Stimulated activated CD8-positive, alpha-beta memory T cell treated with anti-CD3 and anti-CD28 coated beads, Interleukin-4, amount 100 ng/mL, for 4 hours (primary cell): ENCODE measurements at places on chromosomes 2 and 18.
A peak's percentile ranks its signal among the peaks of the same experiment; 100 is the strongest.

DNA sequence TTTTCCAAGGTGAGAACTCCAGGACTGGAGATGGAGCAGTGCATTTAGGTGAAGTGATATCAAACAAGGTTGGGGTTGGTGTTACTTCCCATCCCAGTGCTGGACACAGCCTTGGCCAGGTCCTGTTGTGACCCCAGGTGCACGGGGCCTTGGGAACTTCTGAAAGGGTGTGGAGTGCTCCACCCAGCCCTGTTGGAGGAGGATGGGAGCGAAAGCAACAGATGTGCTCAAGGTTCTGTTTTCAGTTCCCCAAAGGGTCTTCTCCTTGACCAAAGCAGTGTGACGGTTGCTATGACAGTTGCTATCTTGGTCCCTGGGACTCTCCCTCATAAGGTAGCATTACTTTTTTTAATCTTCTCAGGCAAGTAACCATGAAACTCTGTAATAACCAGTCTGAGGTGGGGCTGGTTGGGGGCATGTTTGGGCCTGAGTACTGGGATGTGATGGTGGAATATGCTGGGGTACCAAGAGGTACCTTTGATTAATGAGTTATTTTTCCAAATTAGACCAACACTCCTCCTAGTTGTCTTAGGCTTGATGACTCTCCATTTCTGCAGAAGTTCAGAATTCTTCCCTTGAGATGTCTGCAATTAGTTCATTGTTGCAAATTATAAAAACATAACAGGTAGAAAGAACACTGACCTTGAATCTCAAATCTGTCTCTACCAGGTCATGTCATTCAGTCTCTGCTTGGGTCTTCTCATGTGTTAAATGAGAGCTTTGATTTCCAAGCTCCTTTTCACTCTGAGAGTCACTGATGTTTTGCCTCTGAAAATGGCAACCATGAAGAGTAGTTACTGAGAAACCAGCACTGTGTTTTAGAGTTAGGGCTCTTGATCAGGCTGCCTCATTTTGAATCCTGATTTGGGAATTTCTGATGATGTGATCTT is 154.5 kb downstream of the RPIA start:
- no peak for DNase-seq

GRCh38 chr2:85248773-85249509 is 78.8 kb downstream of the TGOLN2 start:
- DNase-seq: no peak

DNA sequence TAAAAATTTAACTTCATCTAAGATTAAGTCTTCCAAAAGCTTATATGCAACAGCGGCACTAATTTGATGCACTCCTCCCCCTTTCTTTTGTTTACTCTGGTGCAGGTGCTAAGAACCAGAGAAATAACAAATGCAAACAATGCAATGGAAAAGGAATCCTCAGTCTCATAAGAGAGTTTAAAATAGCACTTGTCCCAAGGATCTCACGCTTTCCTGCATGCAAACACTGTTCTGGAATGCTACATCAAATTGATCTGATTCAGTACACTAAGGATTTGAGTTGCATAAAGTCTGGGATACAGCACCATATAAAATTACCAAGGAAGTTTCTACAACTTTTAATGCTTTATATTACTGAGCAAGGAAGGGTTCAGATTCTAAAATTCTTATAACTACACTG is 50.5 kb downstream of the SEPTIN10 start:
- DNase-seq: no peak

- DNase-seq: no peak
These were observed 6.4 kb downstream of the MYL12B start for GRCh38 chr18:3268306-3268705.

DNA sequence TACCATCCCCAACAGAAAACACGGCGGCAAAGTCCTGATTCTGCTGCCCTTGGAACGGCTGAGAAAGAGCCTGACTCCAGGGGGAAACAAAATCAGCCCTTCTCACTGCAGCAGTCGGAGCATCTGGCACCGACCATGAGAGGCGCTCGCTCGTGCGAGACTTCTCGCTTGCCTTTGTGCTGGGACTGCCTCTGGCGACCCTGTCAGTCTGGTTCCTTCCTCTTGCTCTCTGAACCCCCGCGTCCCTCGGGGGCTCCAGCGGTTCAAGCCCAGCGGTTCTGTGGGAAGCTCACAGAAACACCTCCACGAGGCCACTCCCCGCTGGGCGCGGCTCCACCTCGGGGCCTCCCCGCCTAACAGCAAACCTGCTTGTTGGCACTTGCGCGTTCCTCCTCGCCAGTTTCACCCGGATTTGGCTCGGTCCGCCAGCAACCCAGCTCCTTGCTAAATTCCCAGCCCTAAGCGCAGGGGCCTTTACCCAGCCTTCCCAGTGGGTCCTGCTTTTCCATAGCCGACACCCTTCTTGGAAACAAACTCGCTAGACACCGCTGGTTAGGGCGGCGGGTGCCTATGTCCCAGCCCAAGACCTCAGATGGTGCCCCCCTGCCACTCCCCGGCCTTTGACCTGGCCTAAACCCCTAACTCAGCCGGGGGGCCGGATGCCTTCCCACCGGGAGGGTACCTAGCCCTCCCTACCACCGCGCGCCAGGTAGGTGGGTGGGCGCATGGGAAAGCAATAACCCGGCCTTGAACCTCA is 2.2 kb downstream of the RND3 start:
- no peak for DNase-seq

GRCh38 chr2:235542733-235543127 is 48.9 kb downstream of the AGAP1 start:
- DNase-seq: no peak

DNA sequence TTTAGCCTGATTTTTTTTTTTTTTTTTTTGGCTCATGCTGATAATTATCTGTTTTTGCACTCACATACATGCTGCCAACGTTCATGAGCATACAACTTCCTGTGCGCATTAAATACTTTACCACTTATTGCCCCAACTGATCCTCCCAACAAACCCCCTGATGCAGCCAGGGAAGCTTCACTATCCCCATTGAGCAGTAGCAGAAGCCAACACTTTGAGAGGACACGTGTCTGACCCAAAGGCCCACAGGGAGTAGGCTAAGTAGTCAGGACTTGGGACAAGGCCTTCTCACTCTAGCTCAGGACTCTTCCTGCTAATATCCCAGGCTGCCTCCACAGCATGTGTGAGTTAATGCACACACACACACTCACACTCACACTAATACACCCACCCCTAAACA is 36.2 kb upstream of the MAT2A start:
- DNase-seq: no peak

DNA sequence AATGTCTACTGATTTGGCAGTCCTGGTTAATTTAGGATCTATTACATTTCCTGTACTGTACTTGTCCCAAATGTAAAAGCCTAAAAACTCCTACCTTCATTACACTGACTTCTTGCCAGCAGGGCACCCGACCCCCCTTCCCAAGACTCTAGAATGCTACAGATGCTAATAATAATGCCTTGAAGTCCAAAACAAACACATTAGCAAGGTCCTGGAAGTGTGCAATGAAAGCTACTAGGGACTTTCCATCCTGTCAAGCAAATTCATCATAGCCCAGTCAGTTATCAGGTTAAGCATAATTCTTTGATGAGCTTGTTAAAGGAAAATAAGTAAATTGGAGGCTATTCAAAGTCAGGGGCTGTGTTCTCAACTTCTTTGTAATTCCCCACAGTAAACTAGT is 115.3 kb upstream of the RBBP8 start:
- DNase-seq: no peak

DNA sequence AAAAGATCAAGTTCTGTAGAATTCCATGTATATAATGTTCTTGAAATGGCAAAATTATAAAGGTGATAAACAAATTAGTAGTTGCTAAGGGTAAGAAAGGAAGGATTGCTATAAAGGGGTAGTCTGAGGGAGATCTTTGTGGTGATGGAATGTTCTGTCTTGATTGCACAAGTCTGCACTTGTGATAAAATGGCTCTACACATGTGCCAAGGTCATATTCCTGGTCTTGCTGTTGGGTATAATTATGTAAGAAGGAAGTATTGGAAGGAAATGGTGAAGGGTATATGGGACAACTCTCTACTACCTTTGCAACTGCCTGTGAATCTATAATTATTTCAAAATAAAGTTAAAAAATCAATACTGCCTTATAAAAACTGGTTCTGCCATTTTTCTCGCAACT is 15.3 kb downstream of the SGPP2 start:
- DNase-seq: no peak

- DNase-seq: no peak
These were observed 6.8 kb upstream of the SLC1A4 start for GRCh38 chr2:64982311-64982857.

DNA sequence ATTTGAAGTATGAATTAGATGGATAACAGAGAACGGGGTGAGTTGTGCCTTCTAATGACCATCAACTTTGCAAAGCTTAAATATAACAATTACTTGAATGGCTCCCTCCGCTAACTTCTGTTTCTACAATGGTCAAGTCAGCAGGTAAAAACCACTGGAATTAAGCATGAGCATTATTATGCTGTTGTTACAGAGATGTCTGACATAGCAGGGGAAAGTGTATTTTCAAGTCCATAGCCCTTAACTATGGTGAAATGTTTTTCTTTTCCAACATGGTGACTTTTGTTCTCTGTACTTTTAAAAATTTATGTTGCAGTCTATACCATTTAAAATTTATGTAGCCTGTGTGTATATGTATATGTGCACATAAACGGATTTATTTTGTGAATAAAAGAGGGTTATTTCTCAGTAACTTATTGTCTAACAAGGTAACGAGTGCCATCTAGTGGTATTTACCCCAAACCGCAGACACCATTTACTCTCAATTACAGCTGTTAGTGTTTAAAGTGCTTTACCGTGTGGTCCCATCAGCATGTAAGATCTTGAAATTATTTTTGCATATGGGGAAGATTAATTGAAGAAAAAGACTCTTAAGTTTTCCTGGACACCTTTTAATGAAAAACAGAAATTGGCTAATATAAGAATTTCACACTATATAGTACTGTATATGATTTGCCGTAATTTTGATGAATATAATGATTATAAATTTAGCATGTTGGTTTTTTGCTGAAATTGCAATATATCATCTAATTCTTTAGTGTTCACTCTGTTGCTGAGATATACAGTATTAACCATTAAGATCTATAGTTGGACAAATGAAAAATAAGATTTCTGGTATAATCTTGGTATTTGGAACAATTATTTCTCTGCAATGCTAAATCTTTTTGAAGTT is 78.2 kb downstream of the UBE2E3 start:
- peak; percentile 6 for DNase-seq

DNA sequence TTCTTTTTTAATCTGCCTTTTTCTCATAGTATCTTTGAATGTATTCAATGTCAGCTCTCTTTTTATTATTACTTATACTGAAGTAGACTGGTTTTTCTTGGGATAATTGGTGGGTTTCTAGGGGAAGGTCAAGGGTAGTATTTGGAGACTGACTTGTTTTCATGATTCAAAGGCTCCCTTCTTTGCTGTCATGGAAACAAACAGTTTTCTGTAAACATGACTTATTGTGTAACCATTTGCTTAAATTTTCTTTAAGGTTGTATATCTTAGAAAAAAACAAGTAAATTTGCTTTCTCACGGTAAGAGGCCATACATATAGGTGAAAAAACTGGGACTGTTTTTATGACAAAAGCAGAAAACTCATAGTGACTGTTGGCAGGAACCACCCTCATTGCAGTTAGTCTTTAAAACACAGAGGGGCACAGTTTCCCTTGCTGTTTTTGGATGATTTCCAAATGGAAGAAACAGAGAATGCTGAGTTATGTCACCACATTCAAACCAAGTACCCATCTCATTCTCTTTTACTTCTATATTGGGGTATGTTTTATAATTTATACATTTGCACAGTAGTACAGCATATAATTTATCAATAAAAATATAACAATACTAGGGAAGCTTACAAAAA is 5.8 kb upstream of the RDH14 start:
- DNase-seq: no peak

- DNase-seq: no peak
These were observed 327.7 kb downstream of the SUCLG1 start for GRCh38 chr2:84131278-84131830.

- DNase-seq: no peak
These were observed 36.4 kb upstream of the CXCR4 start for GRCh38 chr2:136154384-136154783.

DNA sequence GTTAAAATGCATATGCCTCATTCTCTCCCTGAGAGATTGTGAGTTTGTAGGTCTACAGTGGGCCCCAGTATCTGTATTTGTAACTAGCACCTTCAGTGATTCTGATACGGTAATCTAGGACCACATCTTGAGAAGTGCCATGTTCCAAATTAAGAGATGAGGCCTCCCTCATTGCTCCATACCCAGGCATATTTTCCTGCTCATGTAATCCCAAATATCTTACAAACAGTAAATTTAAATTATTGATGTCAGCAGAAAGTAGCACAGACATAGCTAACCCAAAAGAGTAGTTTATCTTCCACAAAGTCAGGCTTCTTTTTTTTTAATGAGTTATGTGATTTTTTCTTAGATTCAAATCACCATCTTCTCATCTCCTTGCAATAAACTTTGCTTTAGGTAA is 263.8 kb downstream of the SETBP1 start:
- DNase-seq: no peak

DNA sequence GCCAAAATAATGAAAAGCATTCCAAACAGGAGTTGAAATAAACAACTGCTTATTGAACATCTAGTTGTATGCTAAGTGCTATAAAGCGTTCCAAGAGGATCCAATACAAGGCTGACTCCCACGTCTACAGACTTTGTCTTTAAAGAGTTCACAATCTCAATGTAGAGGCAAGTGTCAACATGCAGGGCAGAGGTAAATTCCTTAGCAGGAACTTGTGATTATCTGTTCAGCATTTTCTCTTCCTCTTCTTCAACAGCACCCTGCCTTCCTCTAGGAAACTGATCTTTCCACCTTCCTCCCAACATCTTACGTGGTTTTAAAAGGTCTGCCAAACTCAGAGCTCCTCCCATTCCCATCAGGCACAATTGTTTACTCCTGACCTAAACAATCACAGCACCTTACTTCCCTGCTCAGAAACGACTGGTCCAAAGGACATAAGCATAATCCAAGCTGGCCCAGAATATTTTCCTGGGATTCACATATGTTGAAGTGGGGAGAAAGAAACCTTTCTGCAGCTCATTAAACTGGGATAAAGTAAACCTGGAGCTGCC is 83.9 kb downstream of the ITSN2 start:
- DNase-seq: no peak

DNA sequence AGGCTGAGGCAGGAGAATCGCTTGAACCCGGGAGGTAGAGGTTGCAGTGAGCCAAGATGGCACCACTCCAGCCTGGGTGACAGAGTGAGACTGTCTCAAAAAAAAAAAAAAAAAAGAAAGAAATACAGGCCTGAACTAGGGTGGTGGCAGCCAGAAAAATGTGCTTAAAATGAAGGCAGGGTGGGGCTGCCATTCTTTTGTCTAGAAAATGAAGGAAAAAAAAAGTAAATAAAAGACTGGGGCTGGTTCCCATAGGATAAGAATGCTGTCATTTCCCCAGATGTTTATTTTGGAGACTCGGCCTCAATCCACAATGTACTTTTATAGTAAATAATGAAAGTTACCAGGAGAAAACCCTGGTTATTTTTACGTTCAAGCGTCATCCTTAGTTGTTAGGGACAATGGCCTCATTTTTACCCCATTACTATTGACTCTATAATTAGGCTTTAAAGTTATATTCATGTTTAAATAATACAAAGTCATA is 58.9 kb downstream of the ATP8B1 start:
- DNase-seq: no peak

- no peak for DNase-seq
These were observed 28.6 kb downstream of the BOD1L2 start for GRCh38 chr18:57175532-57175931.

- no peak for DNase-seq
These were observed 4.1 kb downstream of the ATG9A start for GRCh38 chr2:219225350-219225749.
